ENCODE measurements at places on chromosomes 5 and 9.

DNA sequence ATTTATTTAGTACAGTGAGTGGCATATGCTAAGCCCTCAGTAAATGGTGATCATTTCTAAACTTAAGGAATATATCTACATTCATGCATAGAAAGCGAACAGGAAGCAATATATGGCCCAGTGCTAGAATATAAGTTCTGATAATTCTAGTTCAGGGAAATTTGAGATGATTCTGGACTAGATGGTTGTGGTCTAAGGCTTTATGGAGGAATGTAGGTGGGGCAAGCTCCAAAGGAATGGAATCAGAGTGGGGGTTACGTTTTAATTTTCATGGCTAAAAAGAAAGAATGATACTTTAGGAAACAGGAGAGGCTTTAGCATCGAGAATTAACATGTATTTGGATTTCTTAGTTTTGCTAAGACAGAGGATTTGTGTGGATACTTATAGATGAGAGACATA, 56.1 kb downstream of the MTREX start:
- no peak for DNase-seq

DNA sequence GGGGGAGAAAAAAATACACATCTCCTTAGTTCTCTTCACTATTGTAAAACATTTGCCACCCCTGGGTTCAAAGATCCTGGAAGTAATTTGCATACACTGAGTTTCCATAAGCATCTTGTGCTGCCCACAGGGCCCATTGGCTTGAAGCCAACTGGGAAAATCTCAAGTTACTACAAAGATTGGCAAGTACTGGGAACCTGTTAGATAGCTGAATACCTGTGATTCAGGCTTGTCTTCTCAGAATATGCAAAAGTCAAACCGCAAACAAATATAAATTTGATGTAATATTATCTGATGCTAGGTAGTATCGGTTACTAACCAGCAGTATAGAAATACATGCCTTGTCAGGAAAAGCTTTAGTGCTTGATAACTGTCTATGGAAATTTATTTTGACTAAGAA, 156.9 kb upstream of the FST start:
- DNase-seq, result no peak

GRCh38 chr5:141272906-141273305, 27.7 kb downstream of the PCDHB15 start:
- no peak for DNase-seq

- DNase-seq, result peak; percentile 28
Measured at GRCh38 chr9:135085830-135086546, 1.5 kb upstream of the OLFM1 start.

DNA sequence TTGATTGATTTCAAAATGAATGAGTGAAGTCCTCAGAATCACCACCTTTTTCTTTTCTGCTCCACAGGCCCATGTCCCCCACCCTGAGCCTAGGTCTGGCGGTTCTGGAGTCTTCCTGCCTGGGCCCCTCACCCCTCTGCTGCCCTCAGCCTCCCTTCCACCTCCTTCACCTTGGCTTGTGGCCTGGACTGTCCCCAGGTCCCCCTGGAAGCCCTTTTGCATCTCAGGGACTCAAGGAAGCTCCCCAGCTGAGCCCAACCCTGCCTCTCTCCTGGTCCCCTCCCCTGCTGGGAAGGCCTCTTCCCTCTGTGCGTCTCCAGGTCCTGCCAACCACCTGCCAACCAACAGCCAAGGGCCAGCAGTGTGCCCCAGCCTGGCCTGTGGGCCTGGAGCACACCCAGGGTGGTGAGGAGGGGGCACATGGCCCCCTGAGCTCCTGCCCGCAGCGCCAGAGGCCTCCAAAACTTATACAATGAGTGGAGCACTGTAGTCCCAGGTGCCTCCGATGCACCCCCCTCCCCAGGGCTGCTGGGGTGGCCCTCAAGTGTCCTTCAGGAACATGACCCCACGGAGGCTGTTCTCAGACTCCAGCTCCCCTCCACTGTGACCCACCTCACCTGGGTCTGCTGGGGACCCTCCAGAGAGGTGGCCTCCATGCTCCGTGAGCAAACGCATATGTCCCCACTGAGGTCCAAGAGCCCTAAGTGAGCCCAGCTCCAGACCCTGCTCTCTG, 20.3 kb downstream of the GLT6D1 start:
- DNase-seq, result no peak

DNA sequence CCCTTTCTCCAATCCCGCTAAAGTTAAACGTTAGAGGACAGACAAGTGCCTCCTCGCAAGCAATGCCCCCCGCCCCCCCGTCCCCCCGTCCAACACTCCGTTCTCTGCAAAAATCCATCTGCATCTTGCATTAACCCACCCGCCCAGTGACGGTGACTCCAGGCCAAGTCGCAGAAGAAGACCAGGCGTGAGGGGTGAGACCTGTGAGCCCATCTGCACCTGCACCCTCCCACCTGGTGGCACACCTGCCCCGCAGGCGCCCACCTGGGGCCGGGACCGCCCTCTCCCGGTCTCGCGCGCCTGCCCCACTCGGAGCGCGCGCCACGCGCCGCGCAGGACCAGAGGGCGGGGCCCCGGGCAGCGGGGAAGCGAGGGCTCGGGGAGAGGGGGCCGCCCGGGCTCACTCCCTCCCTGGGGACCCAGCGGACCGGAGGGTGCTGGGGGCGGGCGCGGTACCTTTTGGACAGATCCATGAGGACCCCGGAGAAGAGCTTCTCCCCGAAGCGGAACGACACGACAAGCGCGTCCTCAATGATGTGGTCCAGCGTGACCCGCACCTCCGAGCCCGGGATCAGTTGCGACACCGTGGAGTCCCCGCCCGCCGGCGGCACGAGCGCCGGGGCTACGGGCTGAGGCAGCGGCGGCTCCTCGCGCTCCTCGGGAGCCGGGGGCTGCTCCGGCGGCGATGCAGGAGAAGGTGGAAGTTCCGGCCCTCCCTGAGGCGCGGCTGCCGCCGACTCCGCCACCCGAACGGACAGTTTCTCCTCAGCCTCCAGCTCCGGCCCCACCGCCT, 705 bp downstream of the PWWP2A start:
- DNase-seq, result peak; percentile 20

- DNase-seq, result no peak
Measured at GRCh38 chr5:93845376-93845775, 104.0 kb upstream of the POU5F2 start.

- no peak for DNase-seq
Measured at GRCh38 chr9:121069396-121069795, 5.4 kb upstream of the CNTRL start.

DNA sequence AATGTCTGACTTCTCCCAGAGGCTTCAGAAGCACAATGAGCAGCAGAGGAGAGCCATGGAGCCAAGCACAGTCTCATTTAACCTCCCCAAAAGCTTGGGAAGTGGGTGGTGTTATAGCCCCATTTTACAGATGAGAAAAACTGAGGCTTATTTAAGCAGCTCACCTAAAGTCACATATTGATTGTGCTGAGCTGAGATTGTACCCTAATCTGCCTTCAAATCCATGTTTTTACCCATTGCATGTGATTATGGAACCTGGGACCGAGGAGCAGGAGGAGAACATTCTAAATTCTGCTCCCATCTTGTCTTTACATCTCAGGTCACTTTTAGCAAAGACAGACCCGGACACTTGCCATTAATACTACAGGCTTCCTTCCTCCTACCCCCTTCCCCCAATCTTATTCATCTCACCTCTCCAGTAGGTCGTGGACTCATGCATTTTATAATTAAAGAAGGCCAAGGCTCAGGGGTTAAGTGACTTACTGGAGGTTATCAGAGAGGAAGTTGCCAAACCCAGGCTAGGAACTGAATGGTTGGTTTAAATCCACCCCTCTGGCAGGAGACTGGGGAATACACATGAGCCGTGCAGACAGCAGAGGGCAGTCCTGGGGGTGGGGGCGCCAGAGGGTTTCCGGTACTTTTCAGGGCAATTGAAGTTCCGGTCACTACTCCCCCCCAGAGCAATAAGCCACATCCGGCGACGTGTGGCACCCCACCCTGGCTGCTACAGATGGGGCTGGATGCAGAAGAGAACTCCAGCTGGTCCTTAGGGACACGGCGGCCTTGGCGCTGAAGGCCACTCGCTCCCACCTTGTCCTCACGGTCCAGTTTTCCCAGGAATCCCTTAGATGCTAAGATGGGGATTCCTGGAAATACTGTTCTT, 51.0 kb upstream of the IL17B start:
- no peak for DNase-seq

GRCh38 chr5:151126199-151126645, 31.4 kb downstream of the ANXA6 start:
- peak; percentile 44 for DNase-seq

DNA sequence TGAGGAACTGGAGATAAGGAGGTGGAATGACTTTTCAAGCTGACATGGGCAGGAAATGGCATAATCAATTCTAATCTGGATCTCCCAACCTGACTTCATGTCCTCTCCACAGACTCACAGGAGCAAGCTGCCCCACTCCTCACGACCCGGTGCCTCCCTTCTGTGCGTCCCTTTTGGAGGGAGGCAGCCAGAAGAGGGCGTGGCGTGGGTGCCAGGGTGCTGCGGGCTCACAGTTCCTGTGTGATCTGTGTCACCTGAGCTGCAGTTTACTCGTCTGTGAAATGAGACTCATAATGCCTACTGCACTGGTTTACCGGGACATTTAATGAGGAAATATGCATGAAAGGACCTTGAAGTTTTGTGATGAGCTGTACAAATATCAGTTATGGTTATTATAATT, 207.4 kb downstream of the DAB2IP start:
- DNase-seq, result no peak

DNA sequence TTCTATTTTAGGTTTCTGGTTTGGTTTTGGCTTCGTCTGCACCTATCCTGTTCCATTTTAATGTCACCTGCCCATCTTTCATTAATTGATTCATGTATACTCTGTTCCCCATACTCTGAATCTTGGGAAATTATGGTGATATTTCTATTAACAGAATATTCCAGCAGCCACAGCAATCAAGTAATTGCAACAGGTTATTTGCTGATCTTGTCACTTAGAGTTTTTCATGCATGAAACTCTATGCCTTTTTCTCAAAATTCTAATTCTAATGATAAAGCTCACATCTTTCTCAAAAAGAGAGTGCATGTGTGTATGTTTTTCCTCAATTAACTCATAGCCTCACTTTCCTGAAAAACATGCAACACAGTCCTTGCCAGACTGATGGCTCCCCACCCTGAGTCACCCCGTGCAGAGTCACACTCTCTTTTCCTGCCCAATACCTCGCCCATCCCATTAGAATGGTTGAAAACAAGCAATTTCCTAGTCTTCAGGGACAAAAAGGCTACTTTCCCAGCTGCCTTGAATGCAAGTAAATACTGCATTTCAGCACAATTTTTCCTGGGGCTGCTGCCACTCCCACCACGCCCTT, 15.6 kb downstream of the GFRA3 start:
- no peak for DNase-seq

GRCh38 chr9:20188616-20189369, 400.0 kb upstream of the SLC24A2 start:
- DNase-seq, result no peak

- no peak for DNase-seq
Measured at GRCh38 chr5:40746703-40747102, 9.1 kb downstream of the TTC33 start.

GRCh38 chr9:124593200-124593599, 86.0 kb upstream of the NR5A1 start:
- DNase-seq, result no peak

DNA sequence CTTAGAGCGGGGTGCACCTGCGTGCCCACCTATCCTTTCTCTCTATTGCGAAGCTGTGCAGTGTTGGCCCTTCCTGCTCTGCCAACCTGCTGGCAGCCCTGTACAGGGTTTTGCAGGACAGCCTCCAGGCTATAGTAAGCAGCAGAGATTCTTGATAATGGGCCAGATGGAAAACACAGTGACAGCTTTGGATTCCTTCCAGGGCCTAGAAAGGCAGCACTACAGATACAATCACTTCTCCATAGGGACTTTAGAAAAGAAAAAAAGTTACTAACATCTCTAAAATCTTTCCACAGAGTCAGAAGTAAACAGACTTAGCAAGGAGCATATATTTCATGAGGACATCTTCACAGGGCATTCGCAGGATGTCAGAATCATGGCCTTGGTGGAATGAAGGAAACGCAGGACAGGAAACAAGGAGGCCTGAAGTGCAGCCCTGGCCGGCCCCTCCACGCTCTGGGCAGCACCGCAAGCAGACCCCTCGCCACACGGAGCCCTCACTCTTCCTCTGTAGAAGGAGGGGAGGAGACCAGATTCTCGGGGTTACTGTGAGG, 172.1 kb upstream of the GAS1 start:
- DNase-seq, result no peak

DNA sequence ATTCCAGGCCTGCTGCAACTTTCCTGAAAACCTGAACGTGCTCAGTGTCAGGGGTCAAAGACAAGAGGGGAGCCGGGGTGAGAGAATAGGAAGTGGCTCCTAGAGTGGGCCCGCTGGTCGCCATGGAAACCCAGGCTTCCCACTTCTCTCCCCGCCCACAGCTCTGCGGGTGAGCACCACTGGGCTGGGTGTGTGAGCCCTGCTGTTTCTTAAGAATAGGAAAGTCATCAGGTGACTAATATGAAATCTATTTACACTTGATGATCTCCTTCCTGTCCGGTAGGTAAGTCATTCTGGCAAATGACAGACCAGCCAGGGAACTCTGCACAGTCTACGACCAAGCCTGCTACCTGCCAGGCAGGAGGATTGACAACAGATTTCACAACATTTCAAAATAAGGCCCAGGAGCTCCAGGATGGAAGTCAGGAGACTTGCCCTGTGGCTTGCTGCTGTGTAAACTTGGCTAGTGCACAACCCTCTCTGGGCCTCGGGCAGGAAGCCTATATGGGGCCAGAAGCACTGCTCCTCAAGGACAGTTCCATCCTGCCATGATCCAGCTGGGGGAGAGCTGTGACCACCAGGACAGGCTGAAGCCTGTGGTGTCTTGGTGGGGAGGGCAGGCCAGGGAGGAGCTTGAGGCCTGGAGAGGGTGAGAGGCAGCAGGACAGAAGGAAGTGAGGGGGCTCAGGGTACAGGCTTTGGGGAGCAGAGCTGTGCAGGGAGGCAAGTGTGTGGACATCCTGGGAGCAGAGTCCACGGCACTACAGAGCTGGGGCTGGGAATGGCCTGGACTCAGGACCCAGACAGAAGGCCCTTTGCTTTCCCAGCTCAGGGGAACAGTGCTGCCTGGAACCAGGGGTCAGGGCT, 60.6 kb downstream of the SHB start:
- peak; percentile 61 for DNase-seq

DNA sequence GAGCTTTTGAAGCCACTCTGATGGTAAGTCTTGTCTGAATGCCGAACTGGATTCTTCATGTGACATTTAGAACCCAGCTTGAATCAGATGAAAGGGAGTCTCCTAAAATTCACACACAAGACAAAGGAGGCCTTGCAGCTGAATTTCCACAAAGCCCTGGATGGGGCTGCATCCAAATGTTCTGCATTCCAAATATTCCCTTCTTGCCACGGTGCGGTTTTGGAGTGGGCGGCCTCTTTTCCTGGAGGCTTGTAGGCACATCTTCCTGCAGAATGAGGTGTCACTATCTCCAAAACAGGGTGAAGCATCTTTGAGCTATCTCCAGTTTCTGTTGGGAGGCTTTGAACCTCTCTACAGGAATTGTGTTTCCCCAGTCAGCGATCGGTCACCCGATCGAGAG, 342.7 kb downstream of the ARHGEF28 start:
- no peak for DNase-seq

DNA sequence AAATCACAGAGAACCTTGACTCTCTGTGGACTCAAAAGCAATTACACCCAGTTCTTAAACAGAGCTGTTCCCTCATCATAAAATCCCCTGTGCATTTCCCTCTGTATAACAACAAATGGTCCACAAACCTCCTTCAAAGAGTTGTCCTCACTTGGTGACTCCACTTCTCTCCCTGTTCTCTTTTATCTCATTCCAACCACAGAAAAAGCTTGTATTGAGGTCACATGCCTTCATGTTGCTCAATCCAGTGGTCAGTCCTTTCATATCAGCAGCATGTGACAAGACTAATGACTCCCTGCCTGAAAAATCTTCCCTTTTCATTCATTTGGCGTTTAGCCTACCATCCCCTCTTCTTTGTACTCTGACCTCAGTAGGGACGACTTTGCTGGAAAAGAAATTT, 158.0 kb downstream of the DEPDC1B start:
- DNase-seq, result no peak
